ENCODE measurements at places on chromosomes 4 and X.

DNA sequence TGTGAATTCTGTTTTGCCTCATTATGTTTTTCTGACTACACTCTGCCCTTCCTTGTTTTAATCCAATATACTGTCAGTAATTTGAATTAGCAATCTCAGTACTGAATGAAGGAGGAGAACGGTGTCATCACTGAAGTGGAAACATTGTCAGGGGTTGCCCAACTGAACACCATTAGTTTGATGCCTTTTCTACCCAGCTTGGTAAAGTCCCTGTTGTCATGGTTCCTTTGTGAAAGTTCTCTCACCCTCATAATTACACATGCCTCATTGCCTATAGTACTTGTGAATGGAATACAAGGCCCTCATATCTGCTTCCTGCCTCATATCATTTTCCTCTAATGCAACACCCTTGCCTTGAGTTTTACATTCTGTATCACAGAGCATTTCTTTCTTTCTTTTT lies 76.9 kb downstream of the RRAGB start:
- DNase-seq: no peak

DNA sequence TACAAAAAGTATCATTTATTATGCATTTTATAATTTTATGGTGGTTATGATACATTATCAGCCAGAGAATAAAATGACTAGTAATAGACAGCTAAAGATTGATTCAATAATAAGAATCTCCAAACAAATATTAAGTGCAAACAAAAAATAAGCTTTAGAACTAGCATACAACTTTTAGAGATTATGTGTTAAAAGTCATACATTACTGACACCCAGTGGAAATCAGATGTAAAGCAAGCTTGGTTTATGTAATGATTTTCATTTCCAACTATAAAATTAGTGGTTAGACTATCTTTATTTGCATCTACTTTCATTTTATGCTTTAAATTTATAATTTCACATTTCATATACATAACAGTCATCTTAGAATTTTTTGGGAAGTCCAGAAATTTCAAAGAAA lies 57.7 kb downstream of the IL13RA2 start:
- DNase-seq: no peak

DNA sequence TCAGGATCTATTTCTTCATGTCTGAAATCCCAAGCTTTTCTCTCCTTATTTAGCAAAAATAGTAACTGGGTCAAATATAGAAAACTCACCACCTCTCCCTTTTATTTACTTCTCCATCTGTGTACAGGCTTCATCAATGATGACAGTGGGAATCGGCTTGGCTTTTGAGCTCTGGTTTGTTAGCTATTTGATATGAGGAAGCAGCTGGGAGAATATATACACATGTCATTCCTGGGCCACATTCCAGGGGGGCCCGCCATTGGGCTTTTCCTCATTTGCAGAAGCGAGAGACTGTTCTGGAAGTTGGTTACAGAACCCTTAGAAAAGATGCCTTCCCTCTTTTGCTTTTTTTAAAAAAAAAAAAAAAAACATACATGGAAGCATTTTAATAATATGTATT lies 107.4 kb upstream of the F9 start:
- DNase-seq: no peak

DNA sequence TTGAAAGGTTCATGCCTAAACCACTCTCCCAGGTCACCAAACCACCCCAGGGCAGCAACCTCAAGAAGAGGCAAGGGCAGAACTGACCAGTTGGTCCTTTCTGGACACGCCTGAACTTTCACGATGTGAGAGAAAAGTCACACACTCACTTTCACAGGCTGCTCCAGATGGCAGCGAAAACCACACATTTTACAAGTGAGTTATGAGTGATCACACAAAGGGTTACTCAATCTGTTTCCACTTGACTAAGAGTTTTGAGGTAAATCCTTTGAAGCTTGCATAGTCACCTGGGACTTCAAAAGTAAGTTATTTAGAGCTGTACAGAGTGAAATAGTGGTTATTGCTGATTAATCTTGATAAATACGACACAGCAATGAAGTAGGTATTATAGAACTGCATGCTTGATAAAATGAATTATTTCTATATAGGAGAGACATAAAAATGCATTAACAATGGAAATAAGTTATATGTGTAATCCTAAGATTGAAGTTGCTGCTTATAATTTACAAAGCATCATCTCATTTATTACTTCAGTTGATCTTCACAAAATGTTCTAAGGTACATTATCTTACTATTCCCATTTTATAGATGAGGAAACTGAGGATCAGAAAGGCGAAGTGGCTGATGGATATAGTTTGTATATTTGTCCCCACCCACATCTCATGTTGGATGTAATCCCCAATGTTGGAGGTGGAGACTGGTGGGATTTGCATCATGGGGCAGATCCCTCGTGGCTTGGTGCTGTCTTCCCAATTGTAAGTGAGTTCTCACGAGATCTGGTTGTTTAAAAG lies 103.0 kb upstream of the KLF3 start:
- DNase-seq: no peak

DNA sequence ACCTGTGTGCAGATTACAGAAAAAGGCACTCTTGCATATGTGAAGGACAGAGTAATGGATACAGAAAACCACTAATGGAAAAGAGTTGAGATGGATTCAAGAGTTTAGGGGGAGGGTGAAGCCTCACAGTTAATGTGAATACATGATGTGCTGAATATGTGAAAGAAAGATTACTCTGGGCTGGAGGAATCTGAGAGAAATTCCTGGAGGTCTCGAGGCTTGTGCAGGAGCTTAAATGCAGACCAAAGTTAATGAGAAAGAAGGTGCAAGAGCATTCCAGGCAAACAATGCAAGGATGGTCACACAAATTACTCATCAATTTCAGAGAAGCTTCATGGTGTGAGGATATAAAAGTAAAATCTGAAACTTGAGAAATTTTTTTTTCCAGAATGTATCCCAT lies 768.8 kb downstream of the STPG2 start:
- DNase-seq: no peak
